Right forelimb (tissue), 1 donor: ENCODE measurements at places on chromosomes 6 and 20.

- DNase-seq: no peak
Observed at GRCh38 chr20:45047581-45048119, 53.3 kb downstream of the KCNS1 start.

- no peak for DNase-seq
Observed at GRCh38 chr6:111770263-111771093, 102.8 kb downstream of the FYN start.

DNA sequence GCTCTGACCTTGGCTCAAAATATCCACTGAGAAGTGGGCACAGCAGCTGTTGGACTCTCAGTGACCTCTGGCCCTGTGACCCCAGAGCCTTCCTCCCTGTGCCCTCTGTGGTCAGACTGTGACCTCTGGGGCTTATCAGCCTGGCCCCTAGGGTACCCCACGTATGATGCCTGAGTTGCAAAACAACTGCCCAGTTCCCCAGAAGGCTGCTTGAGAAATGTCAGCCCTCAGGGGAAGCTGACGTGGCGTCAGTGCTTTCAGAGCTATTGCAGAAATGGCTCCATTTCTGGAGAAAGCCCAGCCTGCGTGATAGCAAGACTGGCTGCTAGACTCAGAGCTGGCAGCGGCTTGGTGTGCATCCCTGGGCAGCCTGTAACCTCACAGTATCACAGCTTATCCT, 31.5 kb upstream of the TGM2 start:
- DNase-seq: no peak

- DNase-seq: no peak
Observed at GRCh38 chr6:139611327-139612134, 237.1 kb upstream of the CITED2 start.

GRCh38 chr6:142851601-142852000, 93.4 kb downstream of the HIVEP2 start:
- no peak for DNase-seq

DNA sequence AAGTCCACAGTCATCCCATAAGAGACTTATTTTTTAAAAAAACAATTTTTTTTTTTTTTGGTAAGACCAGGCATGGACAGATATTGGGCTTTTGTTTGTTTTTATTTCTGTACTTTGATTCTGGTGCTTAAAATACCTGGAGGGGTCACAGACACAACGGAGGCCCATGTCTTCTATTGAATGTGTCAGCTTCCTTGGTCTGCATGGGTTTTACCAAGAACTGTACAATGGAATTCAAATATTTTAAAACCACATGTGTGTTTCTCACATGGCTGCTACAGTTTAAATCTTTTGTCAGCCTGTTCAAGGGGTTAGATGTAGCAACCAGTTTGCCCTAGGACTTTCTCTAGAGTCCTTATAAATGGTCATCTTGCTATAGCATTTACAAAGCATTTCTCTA, 139.8 kb downstream of the SOX4 start:
- no peak for DNase-seq

GRCh38 chr6:90753820-90754643, 167.2 kb upstream of the MAP3K7 start:
- DNase-seq: no peak

- DNase-seq: no peak
Observed at GRCh38 chr20:44004306-44004915, 89.8 kb downstream of the TOX2 start.

GRCh38 chr6:135158397-135158796, 22.7 kb upstream of the MYB start:
- no peak for DNase-seq

DNA sequence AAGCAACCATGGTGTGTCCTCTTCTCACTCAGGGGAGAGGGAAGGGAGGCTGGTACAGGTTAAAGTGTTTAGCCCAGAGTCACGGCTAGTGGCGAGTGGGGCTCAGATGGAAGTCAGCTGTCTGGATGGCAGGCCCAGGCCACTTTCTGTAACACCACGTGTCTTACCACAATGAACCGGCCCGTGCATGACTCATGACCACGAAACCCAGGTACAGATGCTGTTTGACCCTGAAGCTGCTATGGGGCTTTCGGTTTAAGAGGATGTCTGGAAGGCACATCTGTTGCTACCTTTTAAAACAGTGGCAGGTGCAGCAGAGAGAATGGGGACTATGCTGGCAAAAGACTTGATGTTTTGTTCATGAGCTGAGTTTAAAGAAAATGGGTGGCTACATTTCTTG, 36.5 kb upstream of the MPC1 start:
- DNase-seq: no peak

DNA sequence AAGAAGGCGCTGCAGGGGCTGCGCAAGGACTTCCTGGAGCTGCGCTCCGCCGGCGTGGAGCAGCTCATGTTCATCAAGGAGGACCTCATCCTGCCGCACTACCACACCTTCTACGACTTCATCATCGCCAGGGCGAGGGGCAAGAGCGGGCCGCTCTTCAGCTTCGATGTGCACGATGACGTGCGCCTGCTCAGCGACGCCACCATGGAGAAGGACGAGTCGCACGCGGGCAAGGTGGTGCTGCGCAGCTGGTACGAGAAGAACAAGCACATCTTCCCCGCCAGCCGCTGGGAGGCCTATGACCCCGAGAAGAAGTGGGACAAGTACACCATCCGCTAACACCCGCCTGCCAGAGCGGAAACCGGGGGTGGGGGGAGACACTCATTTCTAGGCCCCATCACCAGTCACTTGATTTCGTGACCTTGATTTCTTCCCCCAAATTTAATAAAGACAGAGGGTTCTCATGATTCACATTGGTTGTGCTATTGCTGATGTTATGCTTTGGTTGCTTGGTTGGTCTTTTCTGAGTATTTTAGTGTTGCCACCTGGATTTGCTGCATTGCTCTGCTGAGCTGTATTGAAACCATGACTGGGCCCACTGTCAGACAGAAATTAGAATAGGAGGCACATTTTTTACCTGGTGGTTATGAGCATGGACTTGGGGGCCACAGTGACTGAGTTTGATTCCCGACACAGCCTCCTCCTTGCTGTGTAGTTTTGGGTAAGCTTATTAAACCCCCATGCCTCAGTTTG, 1.5 kb downstream of the FAM50B start:
- DNase-seq: no peak

DNA sequence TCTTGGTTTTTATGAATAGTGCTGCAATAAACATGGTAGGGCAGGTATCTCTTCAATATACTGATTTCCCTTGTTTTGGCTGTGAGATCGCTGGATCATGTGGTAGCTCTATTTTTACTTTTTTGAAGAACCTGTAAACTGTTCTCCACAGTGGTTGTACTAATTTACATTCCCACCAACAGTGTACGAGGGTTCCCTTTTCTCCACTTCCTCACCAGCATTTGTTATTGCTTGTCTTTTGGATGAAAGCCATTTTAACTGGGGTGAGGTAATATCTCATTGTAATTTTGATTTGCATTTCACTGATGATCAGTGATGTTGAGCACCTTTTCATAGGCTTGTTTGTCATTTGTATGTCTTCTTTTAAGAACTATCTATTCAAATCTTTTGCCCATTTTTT, 8.0 kb upstream of the ARG1 start:
- DNase-seq: no peak

GRCh38 chr20:19769507-19769906, 11.4 kb downstream of the RIN2 start:
- DNase-seq: no peak

GRCh38 chr20:4656491-4656890, 65.2 kb upstream of the PRND start:
- no peak for DNase-seq

DNA sequence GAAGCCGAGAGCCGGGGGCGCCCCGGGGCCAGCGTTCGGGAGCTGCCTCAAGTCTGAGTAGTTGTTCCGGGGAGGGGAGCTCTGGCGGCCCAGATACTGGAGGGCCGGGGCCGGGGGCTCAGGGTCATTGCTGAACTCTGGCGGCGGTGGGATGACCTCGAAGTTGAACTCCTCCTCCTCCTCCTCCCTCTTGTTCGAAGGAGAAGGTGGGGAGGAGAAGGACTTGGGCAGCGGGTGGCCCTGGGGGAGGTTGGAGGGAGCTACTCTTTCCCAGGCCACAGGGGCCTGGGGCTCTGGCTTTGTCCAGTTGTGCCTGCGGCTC, 37.7 kb downstream of the C6orf132 start:
- DNase-seq: no peak

- no peak for DNase-seq
Observed at GRCh38 chr6:28393912-28394662, 5.5 kb downstream of the ZSCAN12 start.

DNA sequence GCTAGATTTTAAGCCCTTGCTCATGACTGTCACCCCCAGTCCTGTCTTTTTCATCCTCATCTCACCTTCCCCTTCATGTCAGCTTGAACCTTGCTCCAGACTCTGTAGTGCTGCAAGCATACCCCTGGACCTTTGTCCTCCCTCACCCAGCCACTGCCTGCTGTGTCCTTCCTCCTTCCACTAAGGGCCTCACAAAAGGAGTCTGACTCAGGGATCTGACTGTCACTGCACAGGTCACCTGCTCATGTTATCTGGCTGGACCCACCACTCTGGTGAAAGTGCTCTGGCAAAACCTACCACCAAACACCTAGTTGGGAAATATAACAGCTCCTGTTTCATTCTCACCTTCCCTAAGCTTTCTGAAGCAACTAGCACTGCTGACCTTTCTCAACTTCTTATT, 151.4 kb downstream of the INSM1 start:
- no peak for DNase-seq

DNA sequence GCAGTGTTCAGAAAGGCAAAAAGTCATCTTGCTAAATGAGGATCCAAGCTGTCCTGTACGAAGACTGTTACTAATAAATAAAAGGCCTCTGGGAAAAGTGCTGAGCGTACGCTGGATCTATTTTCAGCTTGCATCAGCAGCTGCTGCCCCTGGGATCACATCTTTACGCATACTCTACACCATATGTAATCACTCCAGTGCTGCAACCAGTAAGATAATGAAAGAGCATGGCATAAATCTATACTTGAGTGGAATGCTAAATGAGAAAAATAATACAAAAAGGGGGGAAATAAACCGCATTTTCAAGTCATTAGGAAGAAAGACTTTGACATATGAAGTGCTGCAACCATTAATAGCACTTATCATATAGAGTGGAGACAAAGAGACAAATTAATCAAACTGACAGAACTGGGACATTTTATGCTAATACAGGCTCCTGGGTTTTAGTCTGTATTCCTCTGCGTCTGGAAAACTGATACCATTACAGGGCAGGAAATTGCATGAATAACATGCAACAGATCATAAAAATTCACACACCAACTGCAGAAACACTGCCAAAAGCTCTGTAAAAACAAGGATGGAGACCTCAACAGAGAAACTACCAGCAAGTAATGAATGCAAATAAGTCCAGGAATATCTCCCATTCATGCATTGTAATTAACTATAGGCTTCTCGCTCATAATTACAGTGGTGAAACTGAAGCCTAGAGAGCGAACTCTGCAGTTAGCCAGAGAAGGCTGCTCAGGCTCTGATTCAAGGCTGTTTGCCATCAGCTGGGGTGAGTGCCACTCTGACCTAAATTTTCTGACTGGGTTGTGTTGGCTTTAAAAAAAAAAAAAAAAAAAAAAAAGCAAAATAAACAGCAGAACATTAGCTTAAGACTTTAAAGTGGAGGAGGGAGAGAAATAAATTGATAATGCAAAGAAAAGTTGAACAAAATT, 83.8 kb downstream of the GJA10 start:
- peak; percentile 56 for DNase-seq

GRCh38 chr6:169780571-169781091, 29.2 kb downstream of the ERMARD start:
- DNase-seq: no peak

DNA sequence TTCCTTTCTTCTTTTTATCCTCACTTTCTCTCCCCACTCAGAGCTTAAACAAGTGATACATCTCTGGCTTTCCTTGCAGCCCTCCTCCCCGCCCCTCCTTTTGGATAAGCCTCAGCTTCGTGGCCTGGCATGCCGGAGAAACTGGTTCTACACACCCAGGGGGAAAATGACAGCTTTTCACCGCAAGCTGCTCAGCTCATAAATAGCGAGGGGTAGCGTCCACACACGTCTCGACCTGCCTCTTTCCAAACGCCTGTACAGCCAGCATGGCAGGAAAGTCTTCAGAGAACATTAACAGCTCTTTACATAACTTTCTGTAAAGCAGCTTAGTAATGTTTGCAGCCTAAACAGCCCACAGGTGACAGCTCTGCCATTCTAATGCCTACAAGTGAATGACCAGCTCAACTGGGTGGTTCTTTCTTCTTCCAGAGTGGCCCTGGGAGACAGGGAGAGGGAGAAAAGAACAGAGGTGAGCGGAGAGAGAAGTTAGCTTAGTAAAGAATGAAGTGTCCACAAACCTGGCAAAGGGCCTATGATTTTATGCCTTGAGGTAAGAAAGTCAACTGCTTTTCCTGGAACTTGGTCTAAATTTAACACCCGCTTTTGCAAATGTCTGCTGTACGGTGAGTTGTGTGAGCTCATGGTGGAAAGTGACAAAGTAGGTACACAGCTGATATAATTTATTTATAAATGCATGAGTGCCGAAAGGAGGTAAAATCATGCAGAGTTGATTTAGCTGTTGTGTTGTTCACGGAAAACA, 251.5 kb downstream of the TFAP2A start:
- DNase-seq: peak; percentile 47

DNA sequence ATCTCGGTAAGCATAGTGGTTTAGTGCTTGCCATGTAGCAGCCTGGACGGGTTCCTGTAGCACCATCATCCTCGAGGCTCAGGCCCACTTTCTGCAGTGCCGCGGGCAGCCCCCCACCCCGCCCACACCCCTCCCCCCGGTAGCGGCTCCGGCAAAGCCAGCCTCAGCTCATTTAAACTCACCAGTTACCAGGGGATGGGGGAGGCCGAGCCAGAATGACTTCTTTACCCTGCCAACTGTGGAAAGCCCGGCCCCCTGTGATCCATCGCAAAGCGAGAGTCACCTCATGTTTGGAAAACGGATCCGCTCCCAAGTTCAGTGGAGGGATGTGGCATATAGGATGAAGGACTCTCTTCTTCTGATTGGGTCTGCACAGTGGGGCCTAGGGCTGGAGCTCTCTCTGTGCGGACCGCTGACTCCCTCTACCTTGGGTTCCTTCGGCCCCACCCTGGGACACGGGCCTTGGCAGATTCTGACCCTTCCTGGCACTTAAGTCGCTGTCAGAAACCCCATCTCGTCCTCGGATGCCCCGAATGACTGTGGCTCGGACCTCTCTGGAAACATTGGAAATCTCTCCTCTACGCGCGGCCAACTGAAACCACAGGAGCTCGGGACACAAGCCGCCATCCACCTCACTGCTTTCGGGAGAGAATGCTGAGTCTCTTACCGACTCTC, 337.8 kb upstream of the DEFB115 start:
- DNase-seq: no peak
